ENCODE measurements at places on chromosomes 1 and 21.
A peak's percentile ranks its signal among the peaks of the same experiment; 100 is the strongest.

DNA sequence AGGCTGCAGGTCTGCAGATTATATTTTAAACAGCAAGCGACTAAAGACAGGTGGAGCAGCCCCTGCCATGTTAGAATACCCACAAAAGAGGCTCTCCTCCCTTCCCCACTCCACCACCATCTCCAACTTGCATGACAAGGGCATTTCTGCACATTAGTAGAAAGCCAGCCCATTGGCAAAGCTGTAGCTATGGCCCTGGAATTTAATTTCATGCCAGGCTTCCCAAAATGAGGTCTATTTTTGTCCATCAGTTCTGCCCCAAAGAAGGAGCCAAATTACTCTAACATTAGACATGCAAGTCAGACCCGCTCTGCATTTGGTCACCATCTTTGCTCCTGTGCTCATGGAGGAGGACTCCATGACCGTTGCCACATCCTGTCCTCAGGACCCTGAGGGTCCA lies 115.2 kb downstream of the LAMC2 start:
- DNase-seq, result no peak

DNA sequence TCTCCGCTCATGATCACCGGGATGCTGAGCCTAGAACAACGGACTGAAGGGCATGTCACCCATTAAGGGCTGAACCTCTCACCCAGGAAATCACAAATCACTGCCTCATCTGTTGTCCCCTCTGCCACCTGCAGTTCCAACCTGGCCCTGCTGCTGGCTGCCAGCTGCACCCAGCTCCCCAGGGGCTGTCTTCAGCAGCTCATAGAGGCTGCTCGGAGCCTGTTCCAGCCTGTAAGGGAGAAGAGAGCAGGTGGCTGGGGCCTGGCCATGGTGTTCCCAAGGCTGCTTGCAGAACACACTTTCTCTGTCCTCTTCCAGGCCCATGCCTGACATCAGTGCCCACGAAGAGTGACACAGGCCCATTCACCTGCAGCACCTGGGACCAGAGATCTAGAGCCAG lies 44.5 kb upstream of the DISP3 start:
- no peak for DNase-seq

- no peak for DNase-seq
These were observed 237.8 kb downstream of the FMN2 start for GRCh38 chr1:240329443-240329842.

- DNase-seq, result no peak
These were observed 11.3 kb upstream of the TNFRSF25 start for GRCh38 chr1:6477039-6477820.

- DNase-seq, result no peak
These were observed 8.6 kb upstream of the ACTN2 start for GRCh38 chr1:236677641-236678235.

GRCh38 chr1:160206421-160207117 lies 1.4 kb downstream of the PEA15 start:
- DNase-seq, result peak; percentile 78

DNA sequence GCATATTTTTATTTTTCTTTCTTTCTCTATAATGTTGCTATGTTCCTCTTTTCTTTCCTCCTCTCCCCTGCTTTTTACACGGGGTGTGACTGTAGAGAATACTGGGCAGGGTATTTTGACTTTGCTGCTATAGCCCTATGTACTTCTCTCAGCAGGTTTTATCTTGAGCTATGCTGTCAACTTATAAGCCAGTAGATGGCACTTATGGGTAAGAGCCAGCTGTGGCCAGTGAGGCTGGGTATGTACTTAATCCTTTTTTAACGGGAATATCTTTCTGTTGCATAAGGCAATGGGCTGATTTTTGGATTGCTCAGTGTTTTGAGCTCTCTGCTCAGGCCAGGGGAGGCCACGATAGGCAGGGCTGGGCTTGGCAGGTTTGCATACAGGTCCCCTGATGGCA lies 99.0 kb downstream of the KCNK2 start:
- no peak for DNase-seq

GRCh38 chr1:95086949-95087533 lies 14.3 kb upstream of the ALG14 start:
- DNase-seq, result no peak

GRCh38 chr1:53015508-53015860 lies 46.5 kb upstream of the PODN start:
- DNase-seq, result no peak

DNA sequence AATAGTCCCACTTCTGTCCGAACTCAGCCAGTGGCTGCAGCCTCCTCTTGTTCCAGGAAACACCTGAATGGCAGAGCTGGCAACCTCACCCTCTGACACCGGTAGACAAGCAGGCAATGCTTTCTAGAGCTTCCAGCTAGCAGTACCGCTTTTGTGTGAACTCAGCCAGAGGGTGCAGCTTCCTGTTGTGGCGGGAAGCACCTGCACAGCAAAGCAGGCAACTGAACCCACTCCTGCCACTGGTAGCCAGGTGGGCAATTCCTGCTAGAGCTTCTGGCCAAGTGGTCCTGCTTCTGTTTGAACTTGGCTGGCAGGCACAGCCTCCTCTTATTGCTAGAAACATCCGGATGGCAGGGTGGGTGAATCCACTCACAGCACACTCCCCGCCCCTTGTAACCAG lies 40.1 kb upstream of the TMPRSS15 start:
- no peak for DNase-seq

- peak; percentile 20 for DNase-seq
These were observed 203.0 kb downstream of the PLPP3 start for GRCh38 chr1:56376188-56376984.

DNA sequence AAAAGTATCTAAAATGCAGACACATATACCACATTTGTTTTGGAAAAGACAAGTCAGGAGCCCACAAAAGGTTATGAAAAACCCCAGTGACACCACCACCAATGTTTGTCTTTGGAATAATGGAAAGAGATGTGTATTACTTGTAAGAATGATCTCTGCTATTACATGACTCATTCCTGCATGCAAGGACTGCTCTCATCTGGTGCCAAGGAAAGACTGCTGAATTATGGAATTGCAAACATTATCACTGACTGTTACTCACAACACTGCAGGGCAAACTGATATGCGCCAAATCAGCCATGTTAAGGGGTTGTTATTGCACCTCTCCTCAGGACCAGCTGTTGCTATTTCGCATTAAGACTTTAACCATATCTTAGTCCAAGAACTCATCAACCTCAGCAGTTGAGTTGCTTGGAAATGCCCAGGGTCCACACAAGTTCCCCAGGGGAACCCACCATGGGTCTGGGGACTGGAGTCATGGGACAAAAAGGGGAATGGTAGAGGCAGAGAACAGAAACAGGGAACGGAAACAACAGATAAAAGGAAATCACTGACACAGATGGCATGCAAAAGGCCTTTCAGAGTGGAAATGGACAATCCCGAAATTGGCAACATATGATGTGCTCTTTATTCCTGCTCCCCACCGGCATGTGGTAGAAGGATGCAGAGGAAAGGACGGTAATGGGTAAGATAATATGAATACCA lies 34.4 kb downstream of the CAPZB start:
- no peak for DNase-seq

DNA sequence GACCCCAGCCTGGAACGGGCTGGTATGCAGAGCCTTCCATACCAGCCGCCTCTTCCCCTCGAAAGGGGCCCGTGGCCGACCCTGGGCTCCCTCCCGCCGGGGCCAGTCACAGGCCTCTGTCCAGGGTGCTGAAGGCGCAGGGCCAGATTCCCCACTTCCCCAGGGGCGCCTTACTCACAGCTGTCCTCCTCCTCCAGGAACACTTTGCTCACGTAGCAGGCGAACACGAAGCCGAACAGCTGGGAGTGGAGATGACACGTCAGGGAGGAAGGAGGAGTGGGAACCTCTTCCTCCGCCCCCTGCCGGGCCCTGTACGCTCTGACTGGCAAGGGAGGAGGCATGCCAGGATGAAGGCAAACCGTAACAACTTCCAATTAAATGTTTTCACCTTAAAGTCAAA lies 57.3 kb downstream of the NKAIN1 start:
- peak; percentile 60 for DNase-seq

GRCh38 chr21:26900980-26901379 lies 55.8 kb upstream of the ADAMTS1 start:
- DNase-seq, result no peak

GRCh38 chr1:906600-907420 lies 16.9 kb upstream of the SAMD11 start:
- no peak for DNase-seq

GRCh38 chr1:181152892-181153633 lies 64.6 kb downstream of the IER5 start:
- DNase-seq, result no peak

GRCh38 chr1:107674486-107674885 lies 290.5 kb downstream of the VAV3 start:
- no peak for DNase-seq

DNA sequence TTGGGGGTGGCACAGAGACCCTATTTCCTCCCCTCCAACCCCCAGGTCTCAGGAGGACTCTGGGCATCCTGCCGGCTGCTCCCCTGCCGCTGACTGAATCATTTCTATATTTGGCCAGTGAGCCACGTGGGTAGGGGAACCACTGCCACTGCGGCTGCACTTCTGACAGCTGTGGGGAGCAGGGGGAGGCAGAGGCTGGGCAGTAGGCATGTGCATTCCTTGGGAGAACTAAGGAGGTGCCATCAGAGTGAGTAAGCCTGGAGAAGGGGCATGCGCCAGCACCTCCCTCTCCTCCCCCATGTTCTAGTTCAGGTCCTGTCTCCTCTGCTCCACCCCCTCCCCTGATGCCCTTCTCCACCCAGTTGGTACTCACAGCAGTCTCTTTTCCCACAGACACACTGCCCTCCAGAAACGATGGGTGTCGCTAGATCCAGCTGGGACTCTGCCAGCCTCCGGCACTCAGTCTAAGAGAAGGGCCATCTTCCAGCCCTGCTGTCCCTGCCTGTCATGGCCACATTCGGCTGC lies 12.0 kb downstream of the PPFIA4 start:
- DNase-seq, result no peak

DNA sequence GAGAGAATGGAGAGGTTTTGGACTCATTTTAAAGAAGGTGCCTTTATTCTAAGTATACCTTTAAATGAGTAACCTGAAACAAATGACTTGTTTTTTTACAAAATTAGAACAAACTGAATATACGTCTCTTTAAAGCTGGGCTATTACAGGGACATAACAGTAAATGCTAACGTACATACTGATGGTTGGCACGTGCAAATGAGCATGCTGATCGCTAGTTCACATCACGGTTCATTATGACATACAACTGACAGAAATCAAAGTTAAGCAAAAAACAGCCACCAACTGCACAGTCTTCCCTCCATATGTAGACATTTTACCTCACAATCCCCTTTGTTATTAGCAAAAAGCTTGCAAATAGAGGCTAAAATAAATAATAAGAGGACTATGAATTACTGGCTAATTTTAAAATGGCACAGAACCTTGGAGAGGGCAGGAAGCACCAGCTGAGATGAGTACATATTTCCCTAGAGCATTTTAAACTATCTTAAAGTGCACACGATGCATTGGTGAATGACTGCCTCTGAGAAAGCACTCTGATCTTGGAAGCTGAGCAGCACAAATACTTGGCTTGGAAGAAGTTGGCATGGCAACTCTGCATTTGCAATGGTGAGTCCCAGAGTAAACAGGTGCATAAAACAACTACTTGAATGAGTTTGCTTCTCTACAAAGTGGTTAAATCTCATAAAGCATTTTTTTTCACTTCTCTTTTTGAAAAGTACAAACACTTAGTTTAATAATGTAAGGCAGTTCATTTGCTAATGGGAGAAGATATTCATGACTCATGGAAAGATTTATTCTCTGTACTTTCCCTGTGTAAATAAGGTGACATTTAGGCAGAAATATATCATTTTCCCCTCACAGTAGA lies 204.7 kb downstream of the LHX8 start:
- DNase-seq, result no peak

- DNase-seq, result no peak
These were observed 481 bp upstream of the EXTL1 start for GRCh38 chr1:26020941-26021646.

DNA sequence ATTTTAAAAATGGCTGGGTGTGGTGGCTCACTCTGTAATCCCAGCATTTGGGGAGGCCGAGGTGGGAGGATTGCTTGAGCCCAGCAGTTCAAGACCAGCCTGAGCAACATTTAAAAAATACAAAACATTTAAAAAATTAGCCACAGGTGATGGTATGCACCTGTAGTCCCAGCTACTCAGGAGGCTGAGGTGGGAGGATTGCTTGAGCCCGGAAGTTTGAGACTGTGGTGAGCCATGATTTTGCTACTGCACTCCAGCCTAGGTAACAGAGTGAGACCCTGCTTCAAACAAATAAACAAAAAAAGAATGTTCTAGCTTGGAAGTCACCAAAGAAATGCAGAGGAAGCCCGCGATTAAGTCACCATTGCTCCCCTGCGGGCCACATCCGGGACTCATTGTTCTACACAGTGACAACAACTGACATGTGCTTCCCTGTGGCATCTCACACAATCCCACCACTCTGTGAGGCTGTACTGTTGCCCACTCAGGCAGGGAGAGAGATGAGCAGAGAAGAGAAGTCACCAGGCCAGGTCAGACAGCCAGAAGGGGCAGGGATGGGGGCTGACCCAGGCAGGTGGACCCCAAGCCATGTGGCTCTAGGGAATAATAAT lies 18.4 kb upstream of the SPATC1L start:
- no peak for DNase-seq

GRCh38 chr1:107220036-107220435 lies 79.2 kb downstream of the NTNG1 start:
- DNase-seq, result no peak

- DNase-seq, result no peak
These were observed 459.5 kb upstream of the CXADR start for GRCh38 chr21:17053321-17053720.

- DNase-seq, result no peak
These were observed 184.2 kb downstream of the EIF4G3 start for GRCh38 chr1:20992322-20993056.

- no peak for DNase-seq
These were observed 85.8 kb upstream of the IPO9 start for GRCh38 chr1:201742955-201743805.

DNA sequence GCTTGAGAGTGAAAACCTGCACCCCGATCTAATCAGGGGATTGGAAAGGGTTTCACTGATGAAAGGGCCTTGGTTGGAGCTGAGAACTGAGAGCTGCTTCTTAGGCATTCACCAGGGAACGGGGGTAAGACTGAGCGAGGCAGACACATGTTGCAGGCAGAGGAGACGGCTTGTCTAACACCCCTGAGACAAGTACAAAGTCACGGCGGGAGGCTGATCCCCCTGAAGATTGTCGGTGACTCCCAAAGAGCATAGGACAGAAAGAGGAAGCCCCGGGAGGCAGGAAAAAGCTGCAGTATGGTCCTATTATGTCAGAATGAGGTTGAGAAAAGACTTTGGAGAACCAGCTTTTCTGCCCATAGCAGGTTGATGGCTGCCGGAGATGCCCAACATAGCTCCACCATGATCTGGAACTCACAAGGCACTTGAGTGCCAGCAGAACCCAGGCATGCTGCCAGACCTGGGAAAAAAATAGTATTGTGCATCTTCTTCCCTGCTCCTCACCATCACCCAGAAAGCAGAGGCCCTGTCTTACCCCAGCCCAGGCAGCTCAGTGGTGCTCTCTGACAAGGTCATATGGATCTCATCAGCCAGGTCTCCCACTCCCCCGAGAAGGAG lies 463.9 kb upstream of the PROX1 start:
- no peak for DNase-seq
